ENCODE measurements at places on chromosomes 12 and 14.

- DNase-seq: peak; percentile 56
Observed at GRCh38 chr14:22282417-22282816, 306.6 kb downstream of the DAD1 start.

- no peak for DNase-seq
Observed at GRCh38 chr12:48194799-48195201, 8.3 kb downstream of the OR10AD1 start.

DNA sequence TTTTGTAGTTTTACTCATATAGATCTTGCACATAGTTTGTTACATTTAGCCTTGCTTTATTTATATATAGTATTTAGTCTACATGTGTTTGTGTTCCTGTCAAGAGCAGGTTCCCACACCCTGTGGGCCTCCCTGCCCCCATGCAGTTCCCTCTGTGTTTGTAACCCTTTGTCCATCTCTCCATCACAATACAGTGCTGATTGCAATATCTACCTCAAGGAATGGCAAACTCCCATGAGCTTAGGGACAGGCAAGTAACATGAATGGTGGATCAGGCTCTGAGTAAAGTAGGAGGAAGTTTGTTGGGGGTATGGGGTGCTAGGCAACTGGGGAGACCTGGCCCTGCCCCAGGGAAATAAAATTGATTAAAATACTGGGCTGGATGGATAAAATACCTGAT is 151.9 kb upstream of the MYL2 start:
- DNase-seq: no peak

GRCh38 chr14:38887696-38888095 is 215.3 kb downstream of the SEC23A start:
- DNase-seq: no peak

GRCh38 chr14:104281768-104282301 is 143.4 kb downstream of the KIF26A start:
- DNase-seq: no peak

GRCh38 chr14:75333606-75334548 is 55.2 kb downstream of the FOS start:
- peak; percentile 72 for DNase-seq

- no peak for DNase-seq
Observed at GRCh38 chr12:28247806-28248205, 57.5 kb downstream of the CCDC91 start.
